ENCODE measurements at places on chromosomes 6 and 20. TPM values are rescaled to one million over a fixed set of nuclear protein-coding genes. Genes with fewer than 3 reads are reported as not detected.

The TAPBP gene
- total RNA-seq = 206 TPM

The BEND6 gene
- 0.32 TPM for total RNA-seq

The TFAP2D gene
- total RNA-seq = not detected

The TEAD3 gene
- 17.0 TPM for total RNA-seq

The LY6G6C gene
- not detected for total RNA-seq

The CLPSL1 gene
- not detected for total RNA-seq

The BPIFB1 gene
- total RNA-seq = 263 TPM

The TSHZ2 gene
- 12.6 TPM for total RNA-seq

The MOCS1 gene
- 22.9 TPM for total RNA-seq

The NMBR gene
- not detected for total RNA-seq

The GPX5 gene
- total RNA-seq = not detected

The CDSN gene
- not detected for total RNA-seq

The MDFI gene
- total RNA-seq = 10.6 TPM

The C20orf96 gene
- 11.6 TPM for total RNA-seq

The CPXM1 gene
- 10.2 TPM for total RNA-seq

The LRFN2 gene
- not detected for total RNA-seq

The SOBP gene
- total RNA-seq = 6.9 TPM

The PRR18 gene
- total RNA-seq = 0.59 TPM

Data from lower lobe of right lung (tissue), 2 donors.